ENCODE measurements at places on chromosomes 1 and 21.

GRCh38 chr1:160761886-160762285, 22.8 kb downstream of the SLAMF7 start:
- no peak for DNase-seq

DNA sequence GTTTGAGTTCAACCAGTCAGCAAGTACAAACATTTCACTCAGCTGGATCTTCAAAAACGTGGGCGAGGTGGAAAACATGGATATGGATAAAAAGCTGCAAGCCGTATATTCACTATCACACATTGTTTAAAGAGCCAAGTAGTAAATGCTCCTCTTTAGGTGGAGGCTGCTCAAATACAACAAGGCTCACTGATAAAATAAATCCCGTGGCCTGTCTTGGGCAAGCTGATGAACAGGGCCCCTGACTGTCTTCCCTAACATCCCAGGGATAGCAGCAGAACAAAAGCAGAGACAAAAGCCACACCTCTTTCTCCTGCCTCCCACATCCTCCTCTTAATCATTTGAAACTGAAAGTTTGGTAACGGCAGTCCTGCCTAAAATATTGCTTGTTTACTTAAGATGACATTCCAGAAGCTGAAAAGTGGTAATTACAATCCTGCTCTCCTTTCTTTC, 357.7 kb downstream of the TTLL7 start:
- DNase-seq = no peak

GRCh38 chr1:200336901-200337391, 72.9 kb downstream of the ZNF281 start:
- no peak for DNase-seq

- no peak for DNase-seq
Measured at GRCh38 chr1:12326986-12327385, 97.2 kb downstream of the VPS13D start.

GRCh38 chr1:218986816-218987215, 186.9 kb upstream of the LYPLAL1 start:
- DNase-seq = no peak

GRCh38 chr1:36776948-36777831, 257.1 kb downstream of the GRIK3 start:
- no peak for DNase-seq

DNA sequence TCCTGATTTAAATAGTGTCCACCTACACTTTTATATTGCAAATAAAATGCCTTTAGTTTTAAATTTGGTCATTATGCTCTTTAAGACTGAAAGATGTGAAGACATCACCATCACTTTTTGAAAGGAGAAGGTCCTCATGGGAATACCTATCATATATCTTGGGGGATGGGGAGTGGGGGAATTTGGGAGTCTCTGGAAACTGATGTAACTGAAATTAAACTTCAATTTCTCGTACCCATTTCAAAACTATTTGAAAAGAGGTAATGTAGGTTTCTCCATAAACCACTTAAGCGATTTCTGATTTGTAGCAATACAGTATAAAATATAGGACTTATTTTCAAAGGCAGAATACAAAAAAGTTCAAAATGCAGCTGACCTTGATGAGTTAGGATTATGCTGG, 924 bp downstream of the EXTL2 start:
- DNase-seq = no peak

DNA sequence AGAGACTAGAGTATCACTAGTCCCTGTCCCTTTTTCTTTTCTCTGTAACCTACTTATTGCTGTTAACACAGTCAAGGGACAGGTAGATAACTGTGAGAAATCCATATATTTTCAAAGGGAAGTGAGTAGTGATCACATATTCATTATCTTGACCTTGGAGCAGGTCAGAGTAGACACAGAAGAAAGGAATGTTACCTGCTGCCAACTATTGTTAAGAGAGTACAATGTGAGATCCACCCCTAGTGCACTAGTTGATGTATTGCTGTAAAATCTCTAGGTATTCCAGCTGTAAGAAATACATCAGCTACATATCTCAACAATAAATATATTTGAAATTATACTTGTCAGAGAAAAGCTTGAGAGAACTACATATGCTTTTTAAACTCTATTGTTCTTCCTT, 68.7 kb upstream of the ADGRL2 start:
- no peak for DNase-seq

- no peak for DNase-seq
Measured at GRCh38 chr21:27339902-27340301, 373.0 kb upstream of the ADAMTS5 start.

- no peak for DNase-seq
Measured at GRCh38 chr1:2085080-2085479, 34.9 kb downstream of the PRKCZ start.

DNA sequence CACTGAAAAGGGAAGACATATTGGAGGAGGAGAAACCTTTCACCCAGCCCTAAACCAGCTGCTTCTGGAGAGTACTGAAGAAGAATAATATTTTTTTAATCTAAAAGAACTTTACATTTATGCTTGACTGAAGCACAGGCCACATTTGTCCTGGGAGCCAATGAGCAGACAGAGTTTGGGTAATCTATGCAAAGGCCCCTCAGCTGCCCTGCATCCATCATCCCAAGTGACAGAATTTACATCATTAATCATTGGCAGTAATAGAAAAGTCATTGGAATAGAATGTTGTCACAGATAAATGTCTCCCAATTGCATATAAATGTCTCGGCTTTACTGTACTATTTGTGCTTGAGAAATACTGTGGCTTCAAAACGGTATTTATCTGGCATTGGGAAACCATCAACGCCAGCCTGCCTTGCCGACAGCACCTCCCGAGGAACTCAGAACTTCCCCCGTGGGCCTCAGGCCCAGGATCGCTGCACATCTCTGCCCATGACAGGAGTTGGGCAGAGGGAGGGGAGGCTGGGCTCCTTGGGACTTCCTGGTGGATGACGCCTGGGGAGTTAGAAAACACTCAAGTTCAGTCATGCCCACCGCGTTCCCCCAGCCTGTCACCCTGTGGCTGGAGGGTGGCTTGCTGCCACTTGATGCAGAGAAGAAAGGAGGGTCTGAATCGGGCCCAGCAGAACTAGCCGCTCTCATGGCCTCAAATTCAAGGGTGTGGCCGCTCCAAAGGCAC, 133.1 kb downstream of the CAMTA1 start:
- no peak for DNase-seq
